ENCODE measurements at places on chromosomes 16 and 17.

DNA sequence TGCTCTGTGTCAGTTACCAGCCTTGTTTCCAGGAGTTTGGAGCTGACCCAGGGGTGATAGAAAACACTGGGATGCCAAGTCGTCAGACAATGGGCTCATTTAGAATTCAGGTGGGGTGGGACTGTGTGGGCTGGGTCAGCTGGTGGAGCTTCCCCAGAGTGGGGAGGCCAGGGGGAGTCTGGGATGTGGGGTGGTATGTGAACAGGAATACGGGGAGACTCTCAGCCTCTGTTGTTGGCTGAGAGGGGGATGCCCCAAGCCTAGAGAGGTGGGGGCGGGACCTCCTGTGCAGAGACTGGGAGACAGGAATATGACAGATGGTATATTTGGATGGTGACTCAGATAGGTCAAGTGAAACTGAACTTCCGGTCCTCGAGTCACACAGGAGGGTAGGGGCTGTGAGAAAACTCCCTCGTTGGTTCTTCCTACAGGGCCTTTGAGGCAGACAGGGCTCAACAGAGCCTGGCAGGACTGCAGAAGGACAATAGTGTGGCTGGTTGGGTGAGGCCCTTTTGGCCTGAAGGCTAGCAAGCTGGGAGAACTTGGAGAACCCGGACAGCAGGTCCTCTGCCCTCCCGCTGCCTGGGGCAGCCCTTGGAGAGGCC lies 23.7 kb downstream of the CDH1 start:
- DNase-seq = no peak

DNA sequence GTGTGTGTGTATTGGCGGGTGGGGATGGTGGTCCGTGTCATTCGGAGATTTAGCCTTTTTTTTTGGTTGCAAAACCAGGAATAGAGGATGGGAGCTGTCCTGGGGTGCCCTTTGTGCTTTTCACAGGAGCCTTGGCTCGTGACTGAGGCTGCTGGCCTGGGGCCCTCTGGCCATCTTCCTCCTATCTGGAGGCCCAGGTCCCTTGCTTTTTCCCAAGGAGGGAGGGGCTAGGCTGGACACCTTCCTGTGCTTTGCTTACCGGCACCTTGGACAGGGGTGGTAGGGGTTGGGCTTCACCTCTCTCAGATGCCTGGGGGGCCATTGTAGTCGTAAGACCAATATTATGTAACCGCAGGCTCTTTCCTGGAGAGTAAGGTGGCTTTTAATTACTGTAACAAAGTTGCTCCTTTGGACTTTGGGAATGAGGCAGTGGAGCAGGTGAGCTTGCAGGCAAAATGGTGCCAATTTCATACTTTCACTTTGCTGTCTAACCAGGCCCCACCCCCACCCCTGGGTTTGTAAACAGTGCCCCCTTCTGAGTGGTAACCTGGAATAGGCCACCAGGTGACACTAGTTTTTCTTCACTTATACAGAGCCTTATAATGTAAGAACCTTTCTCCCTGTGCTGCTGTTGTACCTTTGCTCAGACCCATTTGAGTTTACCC lies 1.2 kb downstream of the DYNLL2 start:
- peak; percentile 32 for DNase-seq

- no peak for DNase-seq
Observed at GRCh38 chr16:81843243-81843582, 64.1 kb downstream of the PLCG2 start.

- peak; percentile 51 for DNase-seq
Observed at GRCh38 chr17:47789611-47790561, 31.7 kb downstream of the OSBPL7 start.

DNA sequence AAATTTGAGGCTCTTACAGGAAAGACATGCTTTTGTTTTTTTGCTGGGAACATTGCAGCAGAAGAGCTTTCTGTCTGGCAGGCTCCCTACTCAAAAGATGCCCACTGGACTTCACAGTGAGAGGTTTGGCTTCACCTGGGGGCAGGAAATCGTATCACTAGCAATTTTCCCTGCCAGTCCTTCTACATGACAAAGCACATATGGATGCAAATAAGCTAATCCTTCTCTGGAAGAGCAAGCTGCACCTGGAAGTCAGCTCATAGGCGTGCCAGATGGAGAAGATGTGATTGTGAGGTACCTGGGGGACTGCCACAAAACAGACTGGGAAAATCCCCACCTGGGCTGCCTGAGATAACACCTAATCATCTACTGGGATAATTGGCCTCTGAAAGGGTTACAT lies 195.0 kb upstream of the CPHXL start:
- peak; percentile 37 for DNase-seq

DNA sequence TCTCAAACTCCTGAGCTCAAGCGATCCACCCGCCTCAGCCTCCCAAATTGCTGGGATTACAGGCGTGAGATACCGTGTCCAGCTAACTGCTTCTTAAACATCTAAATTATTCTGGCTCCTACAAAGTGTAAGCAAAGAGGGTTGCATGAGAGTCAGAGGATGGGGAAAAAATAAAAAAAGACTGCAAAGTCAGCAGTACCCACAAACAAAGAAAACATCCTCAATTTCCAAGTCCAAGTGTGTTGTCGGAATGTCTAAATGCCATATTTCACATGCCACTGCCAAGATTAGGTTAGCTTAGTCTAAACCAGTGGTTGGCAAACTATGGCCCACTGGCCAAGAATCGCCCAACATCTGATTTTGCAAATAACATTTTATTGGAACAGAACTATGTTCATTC lies 13.0 kb upstream of the PHLPP2 start:
- DNase-seq = no peak

- no peak for DNase-seq
Observed at GRCh38 chr16:84764970-84765369, 54.8 kb upstream of the CRISPLD2 start.

- no peak for DNase-seq
Observed at GRCh38 chr16:47204736-47205504, 61.2 kb upstream of the NETO2 start.

DNA sequence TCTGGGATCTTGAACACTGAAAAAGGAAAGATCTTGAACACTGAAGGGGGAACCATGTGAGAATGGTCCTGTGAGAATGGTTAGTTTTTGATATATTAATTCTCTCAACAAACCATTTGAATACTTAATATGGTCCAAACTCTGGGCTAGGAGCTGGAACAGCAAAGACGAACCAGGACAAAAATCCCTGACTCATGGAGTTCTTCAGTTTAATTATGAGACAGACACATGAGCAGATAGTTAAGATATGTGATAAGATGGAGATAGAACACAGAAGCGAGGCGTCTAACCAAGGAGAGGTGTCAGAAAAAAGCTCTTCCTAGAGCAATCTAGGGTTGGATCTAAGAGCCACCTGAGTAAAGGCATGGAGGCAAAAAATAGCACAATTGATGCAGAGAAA lies 1.6 kb downstream of the CKLF start:
- no peak for DNase-seq

DNA sequence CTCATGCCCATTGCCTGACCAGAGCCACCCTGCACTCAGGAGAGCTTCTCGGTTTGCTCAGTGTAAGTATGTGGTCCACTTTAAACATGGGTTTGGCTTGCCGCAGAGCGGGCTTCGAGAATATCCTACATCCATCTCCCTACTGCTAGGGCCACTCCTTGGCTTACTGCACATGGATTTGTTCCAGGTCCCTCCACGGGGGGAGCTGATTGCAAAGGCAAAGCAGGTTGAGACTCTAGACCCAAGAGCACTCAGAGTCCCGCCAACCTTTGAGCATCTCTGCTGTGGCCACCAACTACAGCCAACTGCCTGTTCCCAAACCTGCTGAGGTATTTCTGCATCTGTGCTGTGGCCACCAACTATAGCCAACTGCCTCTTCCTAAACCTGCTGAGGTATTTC lies 26.4 kb downstream of the RNF135 start:
- no peak for DNase-seq

DNA sequence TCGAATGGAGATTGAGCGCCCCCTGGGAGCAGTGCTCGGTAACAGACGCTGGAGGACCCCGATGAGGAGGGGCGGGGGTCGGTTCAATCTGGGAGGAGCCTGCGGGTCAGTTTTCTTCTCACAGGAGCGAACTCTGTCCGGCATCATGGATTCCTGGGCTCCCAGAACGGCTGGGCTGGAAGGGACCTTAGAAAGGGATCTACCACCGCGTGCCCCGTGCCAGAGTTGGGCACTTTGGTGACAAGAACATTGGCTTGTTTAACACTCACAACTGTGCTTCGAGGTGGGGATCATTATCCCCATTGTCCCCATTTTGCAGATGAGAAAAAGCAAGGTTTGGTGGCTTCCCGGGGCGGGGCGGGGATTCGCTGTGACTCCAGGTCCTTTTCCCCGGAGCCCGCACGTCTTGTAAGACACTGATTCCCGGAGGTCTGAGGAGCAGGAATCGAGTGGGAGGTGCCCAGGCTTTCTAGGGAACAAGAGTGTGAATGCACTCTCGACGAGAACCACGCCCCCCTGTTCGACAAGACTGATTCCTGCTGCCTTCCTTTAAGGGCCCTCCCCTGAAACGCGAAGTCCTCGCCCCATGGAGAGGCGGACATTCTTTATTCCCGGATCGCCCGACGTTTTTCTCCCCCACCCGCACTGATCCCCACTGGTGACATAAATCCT lies 1.5 kb upstream of the FBXL19 start:
- DNase-seq = peak; percentile 88

DNA sequence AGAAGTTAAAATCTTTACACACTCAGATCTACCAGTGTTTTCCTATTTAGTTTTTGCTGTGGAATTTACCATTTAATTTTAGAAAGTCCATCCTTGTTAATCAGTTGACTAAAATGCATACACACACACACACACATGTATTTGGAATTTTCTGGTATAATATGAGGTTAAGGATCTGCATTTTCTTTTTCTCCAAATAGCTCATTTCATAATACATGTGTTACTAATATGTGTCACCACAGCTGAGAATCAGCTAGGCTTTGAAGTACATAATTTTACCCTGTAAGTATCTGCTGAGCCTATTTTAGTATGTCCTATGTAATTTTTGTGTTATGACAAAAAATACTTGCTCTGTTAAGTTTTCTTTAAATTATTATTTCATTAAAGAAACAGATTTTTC lies 143.2 kb downstream of the PHKB start:
- DNase-seq = no peak

DNA sequence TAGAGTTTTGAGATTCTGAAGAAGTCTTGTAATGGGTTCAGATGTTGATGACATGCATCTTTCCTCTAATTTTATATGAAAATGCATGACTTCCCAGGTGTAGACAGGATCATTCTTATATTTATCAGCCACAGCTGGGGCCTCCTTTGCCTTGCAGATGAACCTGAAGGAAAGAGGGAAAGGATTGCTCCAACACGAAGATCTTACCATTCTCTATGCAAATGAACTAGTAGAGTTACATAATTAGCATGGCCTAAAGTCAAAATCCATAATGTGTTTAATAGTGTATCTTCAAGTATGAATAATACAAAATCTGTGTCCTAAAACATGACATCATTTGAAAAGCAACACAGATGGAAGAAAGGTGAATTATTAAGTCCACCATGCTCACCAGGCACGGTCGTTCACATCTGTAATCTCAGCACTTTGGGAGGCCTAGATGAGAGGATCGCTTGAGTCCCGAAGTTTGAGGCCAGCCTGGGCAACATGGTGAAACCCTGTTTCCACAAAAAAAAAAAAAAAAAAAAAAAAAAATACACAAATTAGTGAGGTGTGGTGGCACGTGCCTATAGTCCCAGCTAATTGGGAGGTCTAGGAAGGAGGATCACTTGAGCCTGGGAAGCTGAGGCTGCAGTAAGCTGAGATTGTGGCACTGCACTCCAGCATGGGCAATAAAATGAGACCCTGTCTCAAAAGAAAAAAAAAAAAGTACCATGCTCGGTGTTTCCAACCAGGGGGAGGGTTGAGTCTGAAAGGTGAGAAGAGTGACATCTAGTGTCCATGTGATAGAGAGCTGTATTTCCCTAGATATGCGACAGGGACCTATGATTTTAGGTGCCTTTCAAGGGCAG lies 6.3 kb downstream of the VWA3A start:
- DNase-seq = peak; percentile 58

DNA sequence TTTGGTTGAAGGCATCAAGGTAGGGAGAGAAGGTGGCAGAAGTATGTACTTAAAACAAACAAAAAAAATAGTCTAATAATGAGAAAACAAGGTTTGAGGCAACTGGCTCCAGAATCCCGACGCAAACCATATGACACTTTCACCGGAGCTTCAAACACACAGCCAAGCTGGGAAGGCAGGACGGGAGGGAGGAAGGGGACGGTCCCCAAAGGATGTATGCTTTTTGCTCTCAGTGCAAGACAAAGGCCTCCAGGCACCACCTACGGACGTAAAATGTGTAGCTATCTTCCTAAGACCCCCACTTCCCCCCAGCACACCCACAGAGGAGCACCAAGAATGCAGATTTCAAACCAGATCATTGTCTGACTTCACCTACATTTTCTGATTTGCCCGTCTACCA lies 102.3 kb downstream of the ZFHX3 start:
- no peak for DNase-seq

DNA sequence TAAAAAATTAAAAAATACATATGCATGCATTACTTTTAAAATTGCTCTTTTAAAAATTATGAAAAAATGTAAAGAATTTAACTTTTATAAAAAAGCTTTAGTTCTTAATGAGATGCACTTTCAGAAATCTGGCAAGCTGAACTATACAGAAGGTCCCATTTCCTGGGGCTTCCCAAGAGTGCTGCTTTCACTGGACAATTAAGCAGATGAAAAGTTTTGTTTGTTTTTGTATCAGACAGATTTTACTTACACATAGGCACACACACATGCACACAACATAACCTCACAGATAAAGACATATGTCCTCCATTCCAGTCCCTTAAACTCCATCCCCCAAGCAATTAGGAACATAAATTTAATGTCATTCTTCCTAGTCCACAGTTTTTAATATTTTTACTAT lies 402.3 kb upstream of the ASIC2 start:
- DNase-seq = no peak

DNA sequence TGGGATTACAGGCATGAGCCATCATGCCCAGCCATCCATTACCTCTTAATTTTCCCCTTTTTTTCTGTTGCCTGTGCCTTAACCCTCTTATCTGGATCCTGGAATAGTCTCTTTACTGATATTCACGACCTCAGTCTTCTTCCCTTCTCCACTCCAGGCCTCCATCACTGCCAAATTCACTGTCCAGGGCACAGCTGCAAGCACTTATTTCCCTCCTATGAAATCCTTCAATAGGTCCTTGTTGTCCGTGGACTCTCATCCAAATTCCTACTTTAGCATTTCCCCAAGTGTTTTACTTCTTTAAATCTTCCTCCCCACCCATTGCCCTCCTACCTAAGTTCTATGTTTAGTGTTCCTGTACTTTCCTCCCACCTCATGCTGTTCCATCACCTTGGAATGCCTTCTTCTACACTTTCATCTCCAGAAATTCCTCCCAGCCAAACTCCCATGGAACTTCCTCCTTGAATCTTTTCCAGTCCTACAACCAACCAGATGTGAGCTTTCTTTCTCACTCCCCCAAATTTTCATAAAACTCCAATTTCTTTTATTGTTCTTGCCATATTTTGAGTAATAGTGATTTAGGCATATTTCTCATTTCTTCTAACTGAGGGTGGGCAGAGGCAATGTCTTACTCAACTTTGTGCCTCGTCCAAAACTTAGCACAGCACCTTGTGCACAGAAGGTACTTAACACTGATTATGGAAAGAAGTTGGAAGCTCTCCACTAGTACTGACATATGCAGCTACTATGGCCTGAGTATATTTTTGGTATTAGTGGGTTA lies 35.3 kb downstream of the FAM20A start:
- DNase-seq = no peak

GRCh38 chr17:55282741-55283140 lies 18.0 kb downstream of the HLF start:
- DNase-seq = no peak
